Activated CD4-positive, alpha-beta T cell treated with anti-CD3 and anti-CD28 coated beads, Interleukin-2, amount 10 ng/mL, durations not matched to agents 7 days and 5 days (primary cell): ENCODE measurements at places on chromosomes 1 and 21. TPM values are rescaled to one million over a fixed set of nuclear protein-coding genes. Genes with fewer than 3 reads are reported as not detected.

Gene AK5
- 7.0 TPM for total RNA-seq

Gene SLAMF8
- 0.47 TPM for total RNA-seq

Gene ANKRD65
- not detected for total RNA-seq

Gene TAS1R1
- not detected for total RNA-seq
